Immature natural killer cell (primary cell): ENCODE measurements at places on chromosomes 11 and 22. TPM values are rescaled to one million over a fixed set of nuclear protein-coding genes. Genes with fewer than 3 reads are reported as not detected.

The BEST1 gene
- polyA plus RNA-seq = 0.64 TPM

The SEC14L3 gene
- not detected for polyA plus RNA-seq

The DCDC1 gene
- polyA plus RNA-seq = not detected

DNA sequence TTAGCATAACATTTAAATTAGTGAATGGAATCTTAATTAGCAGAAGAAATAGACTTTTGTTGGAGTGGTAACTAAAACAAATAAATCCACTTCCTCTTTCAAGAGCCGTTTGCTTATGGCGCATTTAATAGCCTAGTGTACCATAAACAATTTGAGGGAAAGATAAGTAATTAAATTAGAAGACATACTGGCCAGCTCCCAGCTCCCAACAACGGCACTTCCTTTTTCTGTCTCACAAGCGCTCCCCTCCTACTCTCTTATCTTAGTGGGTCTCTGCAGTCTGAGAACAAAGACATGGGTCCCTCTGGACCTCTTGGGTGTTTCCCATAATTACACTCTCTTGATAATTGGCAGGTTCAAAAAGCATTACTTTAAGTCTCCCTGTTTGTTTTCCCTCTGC, 146.0 kb downstream of the OPCML start:
- DNase-seq = no peak

GRCh38 chr11:115078461-115079438, 400.4 kb downstream of the NXPE2 start:
- DNase-seq = no peak

- DNase-seq = no peak
Observed at GRCh38 chr11:2825261-2825888, 60.2 kb downstream of the CDKN1C start.

DNA sequence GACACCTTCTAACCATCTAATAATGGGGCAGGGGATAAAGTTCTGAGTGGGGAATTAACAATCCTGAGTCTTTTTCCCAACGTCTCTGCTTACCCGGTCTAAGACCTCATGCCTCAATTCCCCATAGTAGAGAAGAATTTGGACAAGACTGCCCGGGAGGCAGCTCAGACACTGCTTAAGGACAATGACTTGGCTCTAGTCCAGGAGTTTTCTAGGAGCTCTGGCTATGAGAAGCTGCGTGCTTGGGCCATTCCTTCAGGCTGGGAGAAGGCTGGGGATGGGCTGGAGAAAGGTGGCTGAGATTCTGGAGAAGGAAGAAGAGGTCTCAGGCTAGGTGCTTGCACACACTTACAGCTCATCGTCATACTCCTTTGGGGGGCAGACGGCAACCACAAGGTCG, 19.8 kb upstream of the ABCC8 start:
- DNase-seq = no peak

- DNase-seq = peak; percentile 52
Observed at GRCh38 chr22:35894937-35895708, 133.5 kb downstream of the RBFOX2 start.
